ENCODE measurements at places on chromosomes 11 and 22. TPM values are rescaled to one million over a fixed set of nuclear protein-coding genes. Genes with fewer than 3 reads are reported as not detected.

- no peak for DNase-seq
These were observed 1.8 kb upstream of the TIGD3 start for GRCh38 chr11:65352783-65353182.

GRCh38 chr11:132208477-132209055 is 838.2 kb downstream of the NTM start:
- no peak for DNase-seq

- DNase-seq = no peak
These were observed 19.4 kb downstream of the SUSD2 start for GRCh38 chr22:24200619-24201212.

GRCh38 chr11:61384271-61385242 is 7.8 kb upstream of the TMEM216 start:
- DNase-seq = no peak

GRCh38 chr11:6410695-6411430 is 8.0 kb downstream of the APBB1 start:
- no peak for DNase-seq

GRCh38 chr22:46953968-46954765 is 191.7 kb downstream of the TBC1D22A start:
- DNase-seq = no peak

- no peak for DNase-seq
These were observed 58.5 kb downstream of the TNRC6B start for GRCh38 chr22:40236131-40236665.

DNA sequence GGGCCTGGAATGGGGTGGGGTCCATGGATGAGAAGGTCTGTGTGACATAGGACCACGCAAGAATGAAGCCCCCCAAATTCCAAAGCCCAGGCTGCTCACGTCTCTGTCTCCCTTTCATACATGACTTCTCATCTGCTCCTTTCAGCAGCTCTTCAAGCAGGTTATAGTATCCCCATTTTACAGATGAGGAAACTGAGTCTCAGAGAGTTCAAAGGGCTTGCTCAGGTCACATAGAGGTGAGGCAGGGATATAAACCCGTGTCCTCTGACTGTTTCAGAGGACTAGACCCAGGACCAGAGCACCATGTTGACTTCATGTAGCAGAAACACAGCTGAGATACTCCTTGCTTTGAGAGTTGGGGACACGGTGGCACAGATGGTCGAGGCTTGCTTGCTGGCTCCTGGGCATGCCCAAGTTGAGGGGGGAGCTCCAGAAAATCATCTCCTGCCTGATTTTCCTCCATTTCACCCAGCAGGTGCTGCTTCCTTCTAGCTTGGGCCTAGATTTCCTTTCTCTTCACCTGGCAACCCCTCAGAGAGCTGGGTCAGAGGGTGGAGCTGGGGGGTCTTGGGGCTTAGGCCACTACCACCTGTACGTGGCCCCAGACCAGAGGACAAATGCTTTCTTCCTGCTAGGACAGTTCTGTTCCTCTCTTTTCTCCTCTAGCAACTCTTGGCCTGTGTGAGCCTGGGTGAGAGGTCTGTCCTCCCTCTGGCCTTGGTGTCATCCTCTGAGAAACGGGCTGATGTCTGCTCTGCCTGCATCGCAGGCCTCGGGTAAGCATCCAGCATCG is 24.1 kb upstream of the THY1 start:
- DNase-seq = no peak

The DKK3 gene
- polyA plus RNA-seq = 712 TPM

DNA sequence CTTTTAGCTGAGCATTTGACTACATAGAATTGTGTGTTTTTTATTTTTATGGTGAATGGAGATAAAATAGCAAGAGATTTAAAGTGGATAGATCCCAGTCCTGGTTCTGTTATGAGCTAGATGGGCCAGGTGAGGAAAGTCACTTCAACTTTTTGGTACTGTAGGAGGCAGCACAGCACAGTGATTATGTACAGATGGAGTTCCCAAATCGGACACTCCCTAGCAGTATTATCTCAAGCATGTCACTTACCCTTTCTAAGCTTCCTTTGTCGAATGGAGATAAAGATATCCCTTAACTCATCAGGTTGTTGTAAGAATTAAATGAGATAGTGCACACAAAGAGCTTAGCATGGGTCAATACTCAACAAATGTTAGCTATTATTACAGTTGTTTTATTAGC is 5.3 kb downstream of the EXPH5 start:
- no peak for DNase-seq

The OR52E5 gene
- polyA plus RNA-seq = not detected

DNA sequence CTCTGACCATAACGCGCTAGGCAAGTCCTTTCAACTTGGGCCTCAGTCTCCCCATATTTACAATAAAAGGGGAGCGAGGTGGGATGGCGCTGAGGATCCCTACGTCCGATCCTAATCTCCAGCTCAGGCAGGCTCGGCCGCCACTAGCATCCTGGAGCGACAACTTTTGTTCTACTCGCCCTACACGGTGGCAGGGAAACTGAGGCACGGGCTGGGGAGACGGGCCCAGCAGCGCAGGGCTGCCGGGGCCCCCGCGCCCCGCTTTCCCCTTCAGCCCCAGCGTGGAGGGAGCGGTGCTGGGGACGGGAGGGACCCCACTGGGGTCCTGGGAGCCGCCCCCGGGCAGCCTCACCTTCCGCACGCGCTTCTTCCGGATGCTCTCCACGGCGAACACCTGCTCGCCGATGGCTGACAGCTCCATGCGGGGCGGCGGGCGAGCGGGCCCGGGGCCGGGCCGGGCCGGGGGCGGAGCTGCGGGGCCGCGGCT is 413 bp downstream of the CBX7 start:
- no peak for DNase-seq

Data from keratinocyte (primary cell).